ENCODE measurements at places on chromosomes 5 and 9.

- DNase-seq: no peak
Measured at GRCh38 chr5:169954786-169955185, 25.5 kb downstream of the INSYN2B start.

DNA sequence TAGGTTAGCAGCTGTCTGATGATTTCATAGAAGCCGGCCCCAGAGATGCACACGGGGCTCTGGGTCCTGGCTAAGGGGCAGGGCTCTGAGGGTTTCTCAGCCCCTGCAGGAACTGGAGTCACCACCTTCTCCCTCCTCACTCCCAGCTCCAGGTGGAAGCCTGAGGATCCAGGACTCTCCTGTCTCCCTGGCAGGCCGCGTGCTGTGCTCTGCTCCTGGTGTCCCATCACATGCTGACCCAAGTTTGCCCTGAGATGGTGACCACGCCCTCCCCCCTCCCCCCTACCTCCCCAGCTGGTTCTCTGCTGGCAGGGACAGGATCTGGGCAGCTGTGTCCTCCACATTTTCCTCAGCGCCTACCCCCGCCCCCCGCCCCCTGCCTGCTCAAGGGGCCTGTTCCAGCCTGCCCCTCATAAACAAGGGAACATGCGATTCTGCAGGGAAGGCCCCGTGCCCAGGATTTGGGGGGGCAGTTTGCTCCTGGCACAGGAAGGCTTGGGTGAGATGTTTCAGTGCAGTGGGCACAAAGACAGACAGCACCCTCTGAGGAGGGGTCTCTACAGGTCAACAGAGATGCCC, 87.4 kb downstream of the PSD2 start:
- DNase-seq: no peak

GRCh38 chr9:37575511-37575914, 667 bp downstream of the FBXO10 start:
- no peak for DNase-seq

DNA sequence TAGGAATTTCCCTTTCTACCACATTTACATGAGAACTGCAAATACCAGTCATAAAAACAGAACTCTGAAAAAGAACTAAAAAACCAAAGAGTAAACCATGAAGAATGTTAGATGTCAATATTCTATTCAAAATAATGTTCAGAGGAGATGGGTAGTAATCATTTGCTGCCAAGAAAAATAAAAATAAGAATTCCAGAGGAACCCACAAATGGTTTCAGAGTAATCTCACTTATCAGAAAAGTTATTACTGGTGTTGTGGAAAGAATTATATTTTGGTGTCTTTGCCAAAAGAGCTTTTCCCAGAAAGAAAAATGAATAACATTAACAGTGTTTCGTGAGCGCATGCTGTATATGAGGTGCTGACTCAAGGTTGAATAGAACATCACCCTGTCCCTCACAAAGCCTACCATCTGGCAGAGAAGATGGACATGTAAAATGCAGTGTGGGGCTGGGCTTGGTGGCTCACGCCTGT, 35.6 kb downstream of the GPR21 start:
- no peak for DNase-seq

DNA sequence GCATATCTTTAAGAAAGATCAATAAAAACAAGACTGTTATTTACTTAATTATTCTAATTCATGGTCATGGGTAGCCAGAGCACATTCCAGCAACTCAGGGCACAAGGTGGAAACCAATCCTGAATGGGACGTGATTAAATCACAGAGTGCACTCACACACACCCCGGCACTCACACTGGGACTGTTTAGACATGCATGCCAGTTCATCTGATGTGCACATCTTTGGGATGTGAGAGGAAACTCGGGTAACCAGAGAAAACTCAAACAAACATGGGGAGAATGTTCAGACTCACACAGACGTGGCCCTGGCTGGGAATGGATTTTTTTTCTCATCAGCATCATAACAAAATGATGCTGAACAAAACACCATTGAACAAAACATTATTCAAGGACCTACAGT, 29.4 kb downstream of the SMAD5 start:
- no peak for DNase-seq

- DNase-seq: no peak
Measured at GRCh38 chr9:20526500-20527319, 95.6 kb downstream of the MLLT3 start.

All from activated T-cell treated with anti-CD3 and anti-CD28 coated beads for 4 hours (primary cell).